ENCODE measurements at places on chromosomes 5 and 9.

GRCh38 chr9:92291577-92291976 lies 1.9 kb downstream of the IARS1 start:
- DNase-seq = no peak

- no peak for DNase-seq
Measured at GRCh38 chr5:109649318-109649717, 40.4 kb upstream of the MAN2A1 start.

GRCh38 chr5:31887556-31887955 lies 248.6 kb downstream of the PDZD2 start:
- DNase-seq = no peak

DNA sequence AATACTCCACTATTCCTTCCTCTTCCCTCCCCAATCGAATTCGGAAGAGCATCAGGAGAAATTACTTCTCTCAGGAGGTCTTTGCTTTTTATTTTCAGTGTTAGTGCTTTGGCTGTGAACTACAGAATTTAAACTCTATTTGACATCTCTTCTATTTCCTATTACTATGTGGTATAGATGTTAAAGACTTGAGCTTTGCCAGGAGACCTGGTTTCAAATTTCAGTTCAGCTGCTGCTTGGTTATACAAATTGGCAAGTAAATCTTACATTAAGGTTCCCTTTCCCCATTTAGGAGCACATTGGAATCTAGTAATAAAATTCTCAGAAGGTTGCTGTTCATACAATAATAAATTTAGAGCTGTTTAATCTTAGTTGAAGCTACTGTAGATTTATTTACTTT lies 13.1 kb downstream of the UHRF2 start:
- no peak for DNase-seq

- no peak for DNase-seq
Measured at GRCh38 chr5:15797116-15797515, 297.1 kb downstream of the FBXL7 start.

GRCh38 chr9:31799953-31800609 lies 584.4 kb upstream of the ACO1 start:
- no peak for DNase-seq

GRCh38 chr5:64595031-64595855 lies 89.4 kb downstream of the RGS7BP start:
- no peak for DNase-seq

DNA sequence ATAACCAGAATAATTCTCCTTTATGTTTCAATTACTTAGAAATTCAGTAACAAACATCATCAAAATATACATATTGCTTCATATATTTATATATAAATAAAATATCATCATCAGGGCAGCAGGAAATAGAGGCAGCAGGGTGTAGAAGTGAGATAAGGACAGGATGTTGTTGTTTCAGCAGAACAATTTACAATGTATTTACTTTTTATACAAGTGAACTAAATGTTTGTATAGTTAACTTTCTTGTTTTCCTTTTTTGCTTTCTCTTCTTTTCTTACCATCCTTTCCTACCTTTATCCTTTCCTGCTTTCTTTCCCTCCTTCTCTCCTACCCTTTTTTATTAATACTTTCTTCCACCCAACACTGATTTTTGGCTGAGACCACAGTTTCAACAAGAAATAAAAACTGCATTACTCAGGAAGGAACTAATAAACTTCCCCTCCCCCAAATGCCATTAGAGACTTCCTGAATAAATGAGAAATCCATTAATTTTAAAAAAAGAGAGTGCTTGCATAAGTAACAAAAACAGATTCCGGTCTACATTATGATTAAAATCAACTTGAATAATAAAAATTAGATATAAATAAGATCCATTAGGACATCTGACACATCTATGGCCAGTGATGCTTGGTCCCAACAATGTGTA lies 159.8 kb upstream of the ACOT12 start:
- no peak for DNase-seq

GRCh38 chr5:131419877-131420276 lies 156.0 kb downstream of the CDC42SE2 start:
- DNase-seq = no peak

DNA sequence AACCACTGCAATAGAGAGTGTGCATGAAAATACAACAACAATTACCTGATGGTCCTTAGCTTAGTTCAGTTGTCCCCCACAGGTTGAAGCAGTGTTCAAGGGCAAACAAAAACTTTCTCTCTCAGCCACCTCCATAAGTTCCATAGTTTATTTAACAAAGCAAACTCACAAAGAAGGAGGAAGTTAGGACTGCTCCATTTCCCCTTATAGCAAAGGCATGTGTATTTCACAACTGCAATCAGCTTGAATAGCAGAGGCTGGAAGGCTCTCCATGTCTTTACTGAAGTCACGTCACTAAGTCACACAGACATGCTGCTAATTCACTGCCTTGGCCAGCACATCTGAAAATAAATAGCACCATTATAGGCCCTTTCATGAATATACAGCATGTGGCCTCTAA lies 43.3 kb downstream of the DOCK8 start:
- no peak for DNase-seq

DNA sequence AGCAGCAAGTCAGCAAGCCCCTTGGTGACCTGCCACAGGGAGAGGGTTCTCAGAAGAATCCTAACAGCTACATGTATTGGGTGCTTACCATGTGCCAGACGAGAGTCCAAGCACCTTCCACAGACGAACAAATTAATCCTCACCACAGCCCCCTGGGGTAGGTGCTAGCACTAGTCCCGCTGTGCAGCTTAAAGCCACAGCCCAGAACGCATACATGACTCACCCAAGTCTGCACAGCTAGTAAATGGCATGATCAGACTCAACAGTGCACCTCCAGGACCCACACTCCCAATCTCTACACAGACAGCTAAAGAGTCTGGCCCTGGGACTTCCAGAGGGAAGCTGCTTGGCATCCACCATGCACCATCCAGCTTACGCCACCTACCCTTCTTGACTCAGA lies 111.5 kb downstream of the PAX5 start:
- peak; percentile 40 for DNase-seq

- DNase-seq = no peak
Measured at GRCh38 chr9:2967766-2968165, 123.9 kb upstream of the PUM3 start.

GRCh38 chr9:76530458-76531110 lies 71.6 kb downstream of the GCNT1 start:
- no peak for DNase-seq

- no peak for DNase-seq
Measured at GRCh38 chr5:135114759-135115158, 80.7 kb upstream of the PITX1 start.

DNA sequence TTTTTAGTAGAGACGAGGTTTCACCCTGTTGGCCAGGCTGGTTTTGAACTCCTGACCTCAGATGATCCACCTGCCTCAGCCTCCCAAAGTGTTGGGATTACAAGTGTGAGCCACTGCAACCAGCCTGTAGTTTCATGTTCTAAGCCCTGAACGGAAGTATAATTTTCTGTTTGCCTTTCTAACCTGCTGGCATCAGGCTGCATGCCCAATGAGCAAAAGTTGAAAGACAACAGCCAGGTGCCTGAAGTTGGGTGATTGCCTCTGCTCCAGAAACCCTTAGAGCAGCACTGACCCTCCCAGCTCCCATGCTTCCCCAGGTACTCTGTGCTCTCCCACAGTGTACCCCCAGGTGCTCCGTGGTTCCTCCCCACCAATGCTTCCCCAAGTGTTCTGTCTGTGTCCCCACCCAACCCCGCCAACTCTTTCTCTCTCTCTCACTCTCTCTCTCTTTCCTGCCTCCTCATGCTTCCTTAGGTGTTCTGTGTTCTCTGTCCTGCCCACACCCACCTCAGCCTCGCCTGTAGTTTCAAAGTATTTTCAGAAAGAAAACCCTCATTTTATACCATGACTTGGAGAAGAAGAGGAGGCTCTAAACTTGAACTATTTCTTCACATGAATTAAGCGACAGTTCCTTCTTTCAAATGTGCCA lies 145.3 kb downstream of the SNCAIP start:
- no peak for DNase-seq

DNA sequence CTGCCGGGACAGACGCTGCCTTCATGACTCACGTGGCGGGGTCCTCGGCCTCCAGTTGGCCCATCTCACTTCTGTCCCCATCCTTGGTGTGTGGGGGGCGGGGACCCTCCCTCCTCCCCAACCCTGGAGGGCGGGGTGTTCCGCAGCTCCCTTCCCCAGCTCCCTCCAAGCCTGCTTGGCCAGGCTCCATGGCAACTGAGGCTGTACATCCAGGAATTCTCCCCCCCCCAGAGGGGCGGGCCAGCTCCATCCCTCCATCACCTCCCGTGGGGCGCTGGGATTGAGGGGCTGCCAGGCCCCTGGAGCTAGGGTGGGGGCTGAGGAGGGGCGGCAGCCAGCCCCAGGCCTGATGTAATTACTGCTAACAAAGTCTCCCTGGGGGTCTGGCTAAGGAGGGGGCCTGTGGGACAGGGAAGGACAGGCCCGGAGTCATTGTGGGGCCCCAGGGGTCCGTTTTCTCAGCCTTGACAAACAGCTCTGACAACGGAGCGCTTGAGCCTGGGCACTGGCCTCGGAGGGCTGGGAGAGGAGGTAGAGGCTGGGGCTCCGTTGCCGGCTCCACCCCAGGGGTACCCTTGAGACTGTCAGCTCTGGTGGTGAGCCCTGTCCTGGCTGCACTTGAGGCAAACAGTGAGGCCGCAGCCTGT lies 8.0 kb downstream of the DIPK1B start:
- no peak for DNase-seq

- no peak for DNase-seq
Measured at GRCh38 chr9:101466863-101467262, 31.3 kb upstream of the ALDOB start.

DNA sequence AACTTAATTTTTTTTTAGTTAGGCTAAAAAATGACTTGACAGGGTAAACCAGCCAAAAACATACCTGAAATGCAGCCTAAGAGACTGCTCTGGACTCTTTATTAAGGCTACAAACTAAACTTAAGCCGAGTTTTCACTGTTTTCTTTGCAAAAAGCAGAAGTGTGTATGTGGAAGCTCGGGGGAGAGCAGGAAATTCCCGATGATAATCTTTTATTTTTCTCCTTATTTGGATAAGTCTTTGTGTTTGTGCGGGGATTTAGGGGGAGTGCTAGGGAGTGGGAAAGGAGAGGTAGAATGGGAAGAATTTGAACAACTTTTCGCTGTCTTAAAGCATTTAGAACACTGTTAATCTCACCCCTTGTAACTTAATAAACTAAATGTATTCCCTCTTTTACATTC lies 30.7 kb upstream of the GPR21 start:
- no peak for DNase-seq

All from H54 (cell line).